ENCODE measurements at places on chromosomes 7 and 10. TPM values are rescaled to one million over a fixed set of nuclear protein-coding genes. Genes with fewer than 3 reads are reported as not detected.

VAX1 gene
- 1.4 TPM for total RNA-seq

TACC2 gene
- 86.1 TPM for total RNA-seq

ANKRD30A gene
- 1.4 TPM for total RNA-seq

GPRIN2 gene
- 33.2 TPM for total RNA-seq

ZNRF2 gene
- 6.3 TPM for total RNA-seq

PLXDC2 gene
- 0.04 TPM for total RNA-seq

PSTK gene
- total RNA-seq, result 4.7 TPM

PAPOLB gene
- not detected for total RNA-seq

DEPP1 gene
- total RNA-seq, result 1.8 TPM

BPGM gene
- 19.7 TPM for total RNA-seq

HHEX gene
- 15.9 TPM for total RNA-seq

TAS2R3 gene
- total RNA-seq, result not detected

CD36 gene
- total RNA-seq, result not detected

PRSS2 gene
- total RNA-seq, result not detected

SAMD9L gene
- 0.47 TPM for total RNA-seq

FRAT2 gene
- 6.5 TPM for total RNA-seq

ITPRID1 gene
- total RNA-seq, result not detected

SOSTDC1 gene
- total RNA-seq, result not detected

UCMA gene
- total RNA-seq, result not detected

OPN4 gene
- not detected for total RNA-seq

All from A549 treated with CpdA at 1 μM for 4 hours (cell line).